ENCODE measurements at places on chromosomes 6 and 20.

DNA sequence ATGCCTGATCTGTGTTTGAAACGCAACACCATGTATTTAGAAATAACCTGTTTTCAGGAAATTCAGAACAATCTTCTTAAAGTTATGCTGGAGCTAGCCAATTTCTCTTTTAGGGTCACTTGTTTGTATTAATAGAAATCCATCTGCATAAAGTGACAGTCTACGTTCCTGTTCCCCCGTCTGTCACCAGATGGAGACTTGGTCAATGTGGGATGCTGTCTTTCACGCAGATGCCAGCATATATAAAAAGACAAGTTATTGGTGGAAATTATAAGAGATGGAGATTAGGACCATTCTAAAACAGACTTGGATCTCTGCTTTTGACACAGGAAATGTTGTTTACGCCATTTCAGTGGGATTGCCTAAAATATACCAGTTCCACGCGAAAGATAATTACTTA is 162.5 kb upstream of the STMND1 start:
- no peak for DNase-seq

DNA sequence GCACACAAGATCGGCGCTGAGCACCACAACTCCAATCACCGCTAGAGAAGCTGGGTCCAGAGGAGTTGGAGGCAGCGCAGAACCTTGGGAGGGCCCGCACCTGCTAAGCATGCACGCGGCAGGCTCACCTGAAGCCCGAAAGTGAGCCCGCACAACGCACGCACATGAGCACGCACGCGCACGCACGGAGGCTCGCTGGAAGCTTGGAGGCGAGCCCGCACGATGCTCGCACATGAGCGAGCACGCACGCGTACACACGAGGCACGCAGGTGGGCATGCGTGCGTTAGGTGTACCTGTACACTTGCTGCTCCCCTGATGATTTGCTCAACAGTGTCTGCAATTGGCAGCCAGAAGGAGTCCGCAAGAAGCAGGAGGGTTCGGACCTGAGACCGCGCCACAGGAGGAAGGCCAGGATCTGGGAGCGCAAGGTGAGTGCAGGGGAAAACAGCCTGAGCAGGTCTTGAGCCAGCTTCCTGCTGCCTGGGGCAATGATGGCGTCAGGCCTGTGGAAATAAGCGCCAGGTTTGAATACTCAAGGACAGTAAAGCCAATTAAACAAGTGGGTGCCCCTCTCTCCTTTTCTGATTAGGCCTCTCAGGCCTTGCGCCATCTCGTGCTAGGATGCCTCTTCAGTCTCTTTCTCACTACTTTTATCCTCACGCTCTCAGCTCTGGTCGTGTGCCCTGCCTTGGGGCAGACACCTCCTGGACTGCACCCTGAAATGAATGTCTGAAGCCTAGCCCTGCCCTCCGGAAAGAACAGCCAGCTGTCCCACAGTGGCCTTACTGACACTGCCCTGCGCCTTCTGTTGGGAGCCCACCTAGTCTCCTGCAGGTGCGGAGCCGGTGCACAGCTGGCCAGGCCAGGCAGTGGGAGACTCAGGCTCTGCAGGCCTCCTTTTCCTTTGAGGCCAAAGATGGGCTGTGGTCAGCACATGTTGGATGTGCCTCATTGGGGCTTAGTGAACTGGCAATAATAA is 340.4 kb downstream of the CDC5L start:
- DNase-seq: no peak

DNA sequence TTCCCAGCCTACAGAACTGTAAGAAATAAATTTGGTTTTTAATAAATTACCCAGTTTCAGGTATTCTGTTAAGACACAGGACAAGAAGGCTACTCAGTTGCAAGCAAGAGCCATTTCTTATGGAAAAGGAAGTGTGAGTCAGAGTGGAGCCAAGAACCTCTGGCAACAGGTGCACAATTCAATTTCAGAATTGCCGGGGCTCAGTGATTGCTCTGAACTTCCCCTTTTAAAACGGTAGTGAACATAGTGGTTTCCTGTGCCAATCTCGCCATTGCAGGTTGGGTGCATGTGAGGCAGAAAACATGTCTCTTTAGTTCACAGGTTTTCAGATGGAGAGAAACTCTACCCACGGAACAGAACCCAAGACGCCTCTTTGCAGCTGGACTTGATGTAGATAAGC is 16.4 kb downstream of the PIGT start:
- no peak for DNase-seq

GRCh38 chr6:164870164-164870563 is 439.2 kb downstream of the C6orf118 start:
- DNase-seq: no peak

GRCh38 chr6:30882759-30883684 is 1.3 kb upstream of the DDR1 start:
- DNase-seq: no peak

DNA sequence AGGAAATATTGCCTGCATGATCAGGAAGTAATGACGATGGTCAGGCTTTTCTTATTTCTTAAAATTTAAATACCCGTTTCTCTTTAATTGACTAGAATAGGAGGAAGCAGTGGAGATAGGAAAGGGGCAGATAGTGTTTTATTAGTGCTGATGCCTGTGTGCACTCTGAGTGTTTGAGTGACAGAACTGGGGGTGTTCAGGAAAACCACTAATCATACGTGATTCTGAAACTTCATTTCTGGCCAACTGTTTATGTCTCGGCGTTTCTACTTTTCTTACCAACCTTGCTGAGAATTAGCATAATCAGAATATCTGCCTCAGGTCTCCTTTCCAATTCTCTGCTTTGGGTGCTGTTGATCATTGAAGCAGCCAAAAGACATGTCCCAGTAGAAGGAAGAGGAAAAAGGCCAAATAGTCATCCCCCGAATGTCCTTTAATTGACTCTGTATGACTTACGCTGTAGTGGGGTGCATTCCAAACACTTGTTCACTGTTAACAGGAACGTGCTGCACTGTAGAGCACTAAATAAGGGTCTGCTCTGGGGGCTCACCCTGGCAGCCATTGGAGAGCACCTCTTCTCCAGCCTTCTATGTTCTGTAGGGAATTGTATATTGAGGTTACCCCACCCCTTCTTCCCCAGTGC is 152.9 kb downstream of the JARID2 start:
- no peak for DNase-seq

GRCh38 chr6:8242885-8243284 is 140.5 kb upstream of the EEF1E1 start:
- no peak for DNase-seq

GRCh38 chr6:108408861-108409260 is 114.0 kb downstream of the AFG1L start:
- no peak for DNase-seq

DNA sequence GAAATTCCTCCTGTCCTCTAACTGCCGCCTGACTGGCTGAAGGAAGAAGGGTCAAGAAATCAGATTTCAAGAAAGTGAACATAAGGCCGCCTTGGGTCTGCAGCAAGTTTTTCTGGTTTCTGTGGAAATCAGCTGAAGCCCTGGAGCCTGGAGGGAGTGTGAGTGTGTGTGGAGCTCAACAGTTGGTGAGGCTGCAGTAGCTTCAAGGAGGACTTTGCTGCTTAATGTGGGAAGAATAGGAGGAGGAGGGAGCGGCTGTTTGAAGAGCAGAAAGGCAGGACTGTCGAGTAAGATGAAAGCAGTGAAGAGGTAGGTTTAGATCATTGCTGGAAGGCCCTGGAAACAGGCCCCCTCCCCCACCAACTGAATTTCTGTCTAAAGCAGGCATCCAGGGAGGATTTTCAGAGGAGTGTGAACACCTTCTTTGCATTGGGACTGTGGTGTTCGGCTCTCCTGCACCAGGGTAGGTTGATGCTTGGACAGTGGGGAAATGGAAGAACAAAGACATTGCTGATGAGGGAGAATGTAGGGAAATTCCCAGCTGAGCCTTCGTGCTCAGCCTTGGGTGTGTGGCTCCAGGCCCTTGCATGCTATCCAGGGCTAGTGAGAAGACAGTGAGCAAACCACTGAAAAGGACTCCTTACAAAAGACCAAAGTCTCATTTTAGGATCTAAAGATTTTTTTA is 79.5 kb upstream of the VSTM2L start:
- DNase-seq: no peak

DNA sequence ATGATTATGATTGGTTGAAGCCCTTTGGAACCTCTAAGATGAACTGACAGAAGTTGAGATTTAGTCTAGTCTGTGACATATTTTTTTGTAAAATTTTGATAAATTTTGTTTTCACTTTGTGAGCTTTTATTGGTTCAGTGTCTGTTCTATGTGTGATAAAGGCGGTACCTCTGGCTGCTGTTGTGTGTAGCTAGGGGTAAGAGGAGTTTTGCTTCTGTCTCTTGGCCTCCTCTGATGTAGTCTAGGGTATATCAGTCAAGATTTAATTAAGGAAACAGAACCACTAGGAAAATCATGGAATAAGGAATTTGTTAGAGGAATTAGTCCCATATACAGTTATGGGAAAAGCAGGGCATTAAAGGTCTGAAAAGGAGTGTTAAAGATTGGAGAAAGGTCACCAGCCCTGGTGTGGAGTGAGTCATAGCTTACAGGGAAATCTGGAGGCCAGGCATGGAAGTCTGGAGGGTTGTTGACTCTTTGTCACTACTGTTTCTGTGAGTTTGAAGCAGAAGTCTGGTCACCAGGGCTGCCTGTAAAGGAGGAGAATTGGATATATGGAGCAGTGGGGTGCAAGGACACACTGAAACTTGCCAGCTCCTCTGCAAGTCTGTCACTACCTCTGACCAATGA is 28.5 kb downstream of the CDC5L start:
- DNase-seq: no peak

DNA sequence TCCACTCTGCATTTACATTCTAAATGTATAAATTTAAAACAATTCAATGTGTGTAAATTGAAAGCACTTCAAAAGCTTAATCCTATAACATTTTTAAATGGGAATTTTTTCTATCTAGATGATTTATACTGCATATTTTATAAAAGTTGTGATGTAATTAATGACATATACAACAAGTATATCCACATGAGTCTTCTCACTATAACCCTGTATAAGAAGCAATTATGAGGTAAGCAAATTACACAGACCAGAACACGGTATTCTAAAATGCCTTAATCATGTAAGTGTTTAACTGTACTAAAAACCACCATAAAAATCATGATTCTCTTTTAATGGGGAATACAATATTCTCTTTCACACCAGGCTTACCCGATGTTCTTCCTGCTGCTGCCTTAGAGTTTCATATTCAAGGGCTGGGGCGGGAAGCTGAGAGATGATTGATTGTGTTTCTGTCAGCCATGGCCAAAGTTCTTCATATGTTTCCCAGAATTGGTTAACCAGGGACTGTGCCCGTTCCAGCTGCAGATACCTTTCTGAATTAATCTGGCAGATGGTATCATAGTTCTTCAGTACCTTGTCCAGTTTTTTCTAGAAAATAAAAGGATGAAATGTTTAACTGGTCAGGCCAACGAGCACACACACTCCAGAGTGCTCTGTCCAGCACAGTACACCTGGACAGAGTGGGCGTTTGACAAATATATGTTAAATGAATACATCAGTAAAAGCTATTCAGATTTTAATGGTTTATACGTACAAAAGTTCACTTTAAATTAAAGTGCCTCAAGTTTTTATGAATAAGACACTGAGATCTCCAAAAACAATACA is 127.4 kb downstream of the DST start:
- DNase-seq: no peak

DNA sequence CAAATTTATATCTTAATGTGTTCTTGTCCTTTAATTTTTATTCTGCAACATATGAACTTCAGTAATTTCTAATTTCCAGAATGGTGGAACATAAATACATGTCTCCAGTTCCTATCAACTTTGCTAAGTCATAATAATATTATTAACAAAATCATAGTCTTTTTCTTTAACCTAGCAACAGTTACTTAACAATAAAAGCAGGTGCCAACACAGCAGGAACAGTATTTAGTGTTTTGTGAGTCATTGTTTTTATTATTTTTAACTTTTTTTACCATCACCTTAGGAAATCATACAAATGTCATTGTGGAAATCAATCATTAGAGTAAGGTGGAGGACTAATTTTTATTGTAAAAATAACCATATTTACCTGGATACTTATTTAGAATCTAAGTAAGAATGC is 133.5 kb downstream of the PLCB1 start:
- no peak for DNase-seq

DNA sequence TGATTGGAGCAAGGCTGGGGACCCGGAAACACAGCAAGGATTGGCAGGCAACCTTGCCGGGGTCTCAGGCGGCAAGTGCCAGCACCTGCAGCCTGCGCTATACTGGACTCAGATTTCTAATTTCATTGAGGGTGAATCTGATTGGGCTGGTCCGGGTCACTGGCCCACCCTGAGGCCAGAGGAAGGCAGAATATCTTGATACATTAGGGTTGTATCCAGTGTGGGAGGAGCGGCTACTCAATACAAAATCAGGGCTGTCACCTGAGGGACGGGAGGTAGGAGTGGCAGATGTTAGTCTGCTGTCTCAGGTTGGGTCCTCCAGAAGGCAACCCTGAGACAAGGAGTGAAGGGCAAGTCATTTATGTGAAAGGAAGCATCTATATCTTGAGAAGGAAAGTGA is 40.7 kb downstream of the BFSP1 start:
- no peak for DNase-seq

DNA sequence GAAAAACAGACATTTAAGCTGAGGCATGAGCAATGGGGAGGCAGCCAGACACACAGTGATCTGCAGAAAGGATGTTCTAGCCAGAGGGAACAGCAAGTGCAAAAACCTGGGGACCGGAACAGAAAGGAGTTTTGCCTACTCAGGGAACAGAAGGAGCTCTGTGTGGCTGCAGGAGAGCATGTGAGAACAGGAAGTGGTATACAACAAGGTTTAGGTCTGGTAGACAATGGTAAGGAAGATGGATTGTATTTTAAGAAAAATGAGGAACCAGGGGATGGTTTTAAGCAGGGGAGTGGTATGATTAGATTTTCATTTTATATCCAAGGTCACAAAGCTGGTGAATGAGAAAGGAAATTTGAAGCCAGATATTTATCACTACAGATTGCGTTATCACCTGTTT is 157.5 kb downstream of the UNC5CL start:
- no peak for DNase-seq

- DNase-seq: no peak
Observed at GRCh38 chr20:21166801-21167200, 40.9 kb downstream of the KIZ start.

- DNase-seq: no peak
Observed at GRCh38 chr20:49705358-49705757, 8.3 kb downstream of the B4GALT5 start.

DNA sequence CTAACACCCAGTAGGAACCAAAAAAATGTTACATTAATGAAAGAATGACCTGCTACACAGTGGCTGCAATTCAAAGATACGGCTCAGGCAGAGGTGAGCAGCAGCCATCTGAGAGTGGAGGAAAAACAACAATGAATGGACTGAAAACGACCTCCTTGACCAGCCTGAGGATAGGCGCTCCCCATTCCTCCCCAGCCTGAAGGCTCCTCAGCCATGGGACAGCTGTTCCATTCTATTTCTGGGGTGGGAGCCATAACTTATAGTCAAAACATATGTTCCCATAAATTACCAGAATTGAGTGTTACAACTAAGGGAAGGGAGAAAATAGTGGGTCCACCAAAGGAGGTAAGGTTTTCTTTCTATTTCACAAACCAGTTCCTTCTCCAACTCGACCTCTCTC is 27.2 kb downstream of the FYN start:
- DNase-seq: no peak

DNA sequence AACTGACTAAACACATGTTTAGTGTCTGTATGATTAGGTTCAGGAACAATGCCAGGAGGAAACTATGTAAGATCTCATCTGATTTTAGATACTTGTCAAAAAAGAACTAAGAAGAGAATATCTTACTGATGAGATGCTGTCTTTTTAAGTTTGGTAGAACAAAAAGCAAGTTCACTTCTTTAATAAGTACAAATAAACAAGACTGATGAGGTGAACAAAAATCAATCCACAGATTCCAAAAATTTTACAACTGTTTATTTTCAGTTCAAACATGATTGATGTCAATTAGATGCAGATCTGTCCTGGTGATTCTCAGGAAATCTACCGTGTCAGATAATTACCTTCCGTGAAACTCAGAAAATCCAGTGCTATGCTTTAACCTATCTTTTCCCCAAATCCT is 24.9 kb downstream of the EPHA7 start:
- DNase-seq: no peak

Data from NCI-H2081 treated with DMSO at 0.1 percent for 48 hours (cell line).